SJSA1 (cell line): ENCODE measurements at places on chromosomes 5 and 9.
A peak's percentile ranks its signal among the peaks of the same experiment; 100 is the strongest.

DNA sequence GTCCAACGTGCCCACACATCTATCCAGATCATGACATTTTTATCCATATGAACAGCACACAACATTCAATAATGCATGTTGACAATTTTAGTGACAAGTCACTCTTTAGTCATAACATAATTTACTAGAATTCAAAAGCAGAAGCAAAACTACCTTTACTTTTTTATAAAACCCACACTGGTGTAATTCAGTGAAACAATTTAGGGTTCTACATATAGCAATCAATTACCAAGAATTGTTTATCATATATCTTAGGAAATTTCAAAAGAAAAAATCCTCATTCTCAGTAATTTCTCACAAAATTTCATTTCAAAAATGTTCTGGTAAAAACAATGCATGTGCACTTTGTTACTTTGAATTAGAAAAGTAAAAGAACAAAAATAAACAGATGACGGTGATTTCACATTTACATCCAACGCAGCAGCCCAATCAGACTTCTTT, 12.6 kb downstream of the AUH start:
- DNase-seq = no peak

- DNase-seq = no peak
Measured at GRCh38 chr5:171978016-171978415, 28.4 kb downstream of the FBXW11 start.

- DNase-seq = no peak
Measured at GRCh38 chr9:2321523-2322148, 300.0 kb upstream of the VLDLR start.

- DNase-seq = peak; percentile 12
Measured at GRCh38 chr5:83157163-83157562, 79.8 kb downstream of the XRCC4 start.

DNA sequence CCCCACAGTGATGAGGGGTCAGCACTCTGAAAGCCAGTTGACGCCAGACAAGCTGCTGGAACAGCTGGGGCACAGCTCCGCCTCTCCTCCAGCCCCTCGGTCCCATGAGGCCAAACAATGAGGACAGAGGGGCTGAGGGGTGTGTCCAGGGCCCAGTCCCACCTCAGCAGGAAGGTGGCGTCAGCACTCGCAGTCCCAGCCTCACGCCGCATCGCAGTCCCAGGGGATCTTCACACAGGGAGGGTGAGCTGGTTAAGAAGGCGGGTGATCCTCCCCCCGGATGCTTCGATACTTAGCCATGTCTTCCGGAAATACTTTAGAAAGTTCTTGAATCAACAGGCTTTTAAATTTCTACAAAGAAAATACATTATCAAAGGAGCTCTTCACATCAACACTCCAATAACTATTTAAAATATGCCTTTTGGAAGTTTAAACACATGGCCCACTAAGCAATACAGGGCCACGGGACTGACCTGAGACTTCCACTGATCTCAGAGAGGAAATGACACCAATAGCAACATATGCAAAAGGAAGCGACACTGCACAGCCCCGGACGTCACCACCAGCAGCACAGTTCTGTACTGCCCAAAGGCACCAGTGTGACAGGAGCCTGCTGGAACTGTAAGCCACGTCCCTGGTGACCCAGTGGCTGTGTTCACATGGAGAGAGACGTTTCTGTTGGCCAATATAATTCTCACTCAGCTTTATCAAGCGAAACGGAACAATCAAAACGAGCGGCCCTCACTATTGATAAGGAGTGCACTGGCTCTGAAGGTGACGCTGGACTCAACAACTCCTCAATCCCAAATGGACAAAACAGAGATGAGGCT, 5.9 kb downstream of the MED10 start:
- DNase-seq = no peak

DNA sequence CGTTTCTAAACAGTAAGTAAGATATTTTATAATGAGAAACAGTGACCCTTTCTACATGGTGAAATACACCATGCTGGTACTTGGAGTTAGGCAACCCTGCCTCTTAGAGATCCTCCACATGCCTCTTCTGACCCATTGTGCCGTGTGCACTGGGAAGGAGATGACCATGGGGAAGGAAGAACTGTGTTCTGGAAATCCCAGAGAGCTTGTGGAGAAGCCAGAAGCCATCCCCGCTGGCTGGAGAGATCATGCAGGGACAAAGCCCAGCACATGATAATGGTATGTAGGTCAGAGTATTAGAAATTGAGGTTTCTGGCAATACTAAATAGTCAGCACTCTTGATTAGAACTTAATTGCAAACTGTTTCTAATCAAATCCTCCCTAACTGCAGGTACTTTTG, 307.3 kb downstream of the FBXL7 start:
- no peak for DNase-seq

GRCh38 chr9:138103849-138104206, 226.2 kb downstream of the CACNA1B start:
- no peak for DNase-seq
